ENCODE measurements at places on chromosomes 11 and 22.

GRCh38 chr11:61686469-61686868 is 6.3 kb downstream of the DAGLA start:
- no peak for DNase-seq
- H3K27me3 ChIP-seq: peaks cover 26% of the 10 kb centered on the region
- H3K4me1 ChIP-seq: no peaks in the 10 kb centered on the region
- H3K27ac ChIP-seq: no peak overlapping the region
- no peak overlapping the region for H3K4me3 ChIP-seq

DNA sequence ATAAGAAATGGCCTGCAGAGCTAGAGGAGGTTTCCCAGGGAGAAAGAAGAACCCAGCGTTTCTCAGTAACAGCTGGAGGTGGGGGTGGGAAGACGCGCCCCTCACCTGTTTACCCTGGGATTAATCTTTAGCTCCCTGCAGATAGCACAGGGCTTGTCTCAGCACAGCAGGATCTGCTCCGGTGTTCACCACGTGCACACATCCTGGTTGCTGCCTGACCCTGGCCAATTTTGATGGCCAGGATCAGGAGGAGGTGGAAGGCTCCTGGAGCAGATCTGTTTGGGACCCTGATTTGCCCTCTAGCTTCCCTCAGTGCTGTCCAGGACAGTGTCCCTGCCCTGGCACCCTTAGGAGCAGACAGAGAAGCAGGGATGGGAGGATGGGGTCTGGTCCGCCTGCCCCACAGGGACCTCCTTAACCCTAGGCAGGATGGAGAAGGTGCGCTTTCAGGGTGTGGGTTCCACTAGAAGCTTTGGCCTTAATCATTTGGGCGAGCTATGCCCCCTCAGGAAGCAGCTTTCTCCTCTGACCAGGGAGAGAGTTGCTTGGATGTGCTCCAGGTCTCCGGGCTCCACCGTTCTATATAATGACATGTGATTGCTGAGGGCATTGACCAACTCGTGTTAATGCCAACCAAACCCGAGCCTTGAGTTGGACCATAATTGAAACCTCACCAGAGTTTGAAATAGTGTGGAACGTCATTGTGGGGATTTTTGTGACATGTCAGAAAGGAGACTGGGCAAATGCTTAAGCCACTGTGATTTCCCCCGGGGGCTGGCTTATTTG is 19.3 kb downstream of the UPB1 start:
- H3K4me3 ChIP-seq: no peak overlapping the region
- no peaks in the 10 kb centered on the region for H3K36me3 ChIP-seq
- H3K27me3 ChIP-seq: no peaks in the 10 kb centered on the region
- DNase-seq: no peak
- peaks cover 32% of the 10 kb centered on the region for H3K4me1 ChIP-seq

GRCh38 chr11:10382518-10382917 is 72.5 kb upstream of the AMPD3 start:
- H3K27me3 ChIP-seq: peaks cover 3% of the 10 kb centered on the region
- no peak overlapping the region for H3K4me3 ChIP-seq
- H3K36me3 ChIP-seq: no peaks in the 10 kb centered on the region
- H3K27ac ChIP-seq: no peak overlapping the region
- H3K4me1 ChIP-seq: no peaks in the 10 kb centered on the region
- no peak for DNase-seq

- peaks cover 14% of the 10 kb centered on the region for H3K36me3 ChIP-seq
- no peak overlapping the region for H3K27ac ChIP-seq
- H3K27me3 ChIP-seq: peaks cover 2% of the 10 kb centered on the region
- no peak overlapping the region for H3K4me3 ChIP-seq
- DNase-seq: no peak
Observed at GRCh38 chr11:68617925-68618809, 66.2 kb upstream of the GAL start.

DNA sequence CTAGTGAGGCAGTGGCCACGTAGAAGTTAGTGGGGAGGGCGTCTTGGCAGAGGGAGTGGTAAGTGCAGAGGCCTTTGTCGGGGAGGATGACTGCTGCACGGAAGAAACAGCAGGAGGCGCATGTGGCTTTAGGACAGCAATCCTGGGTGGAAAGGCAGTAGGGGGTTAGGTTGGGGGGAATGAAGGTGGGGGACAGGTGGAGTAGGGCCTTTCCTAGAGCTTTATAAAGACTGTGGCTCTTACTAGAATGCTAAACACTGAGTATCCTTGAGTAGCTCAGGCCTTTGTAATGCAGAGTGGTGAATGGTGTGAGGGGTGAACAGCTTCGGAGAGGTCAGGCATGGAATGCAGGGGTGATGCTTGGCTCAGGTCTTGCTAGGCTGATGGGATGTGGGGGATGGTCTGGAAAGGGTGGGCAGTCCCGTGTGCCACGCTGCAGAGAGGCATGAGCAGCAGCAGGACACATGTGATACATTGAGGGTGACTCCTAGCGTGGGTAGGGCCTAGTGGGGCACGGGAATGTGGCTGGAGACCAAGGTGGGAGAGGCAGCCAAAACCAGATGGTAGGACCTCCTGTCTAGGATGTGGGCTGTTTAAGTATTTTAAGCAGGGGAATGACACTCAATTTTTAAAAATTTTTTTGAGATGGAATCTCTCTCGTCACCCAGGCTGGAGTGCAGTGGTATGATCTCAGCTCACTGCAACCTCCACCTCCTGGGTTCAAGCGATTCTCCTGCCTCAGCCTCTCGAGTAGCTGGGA is 19.2 kb downstream of the AP2A2 start:
- H3K27me3 ChIP-seq: no peaks in the 10 kb centered on the region
- peaks cover 8% of the 10 kb centered on the region for H3K4me1 ChIP-seq
